ENCODE measurements at places on chromosomes 13 and 19.
A peak's percentile ranks its signal among the peaks of the same experiment; 100 is the strongest.

DNA sequence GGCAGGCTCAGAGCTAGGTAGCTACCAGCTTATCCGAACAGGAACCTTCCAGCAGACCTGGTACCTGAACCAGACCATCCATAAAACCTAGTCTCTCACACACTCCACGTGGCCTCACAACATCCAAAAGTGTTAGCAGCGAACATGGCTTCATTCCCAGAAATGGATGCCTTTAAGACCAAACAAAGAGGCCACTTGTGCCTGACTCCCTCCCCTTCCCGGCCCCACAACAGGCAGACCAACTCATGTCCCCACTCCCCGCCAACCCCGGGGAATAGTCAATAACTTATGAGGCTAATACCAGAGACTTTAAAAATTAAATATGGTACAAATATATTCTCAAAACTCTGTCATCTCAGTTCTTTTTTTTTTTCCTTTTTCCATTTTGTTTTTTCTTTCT is 46.2 kb downstream of the ZNF557 start:
- no peak for DNase-seq

GRCh38 chr13:31982124-31982523 is 49.5 kb upstream of the FRY start:
- DNase-seq = no peak

DNA sequence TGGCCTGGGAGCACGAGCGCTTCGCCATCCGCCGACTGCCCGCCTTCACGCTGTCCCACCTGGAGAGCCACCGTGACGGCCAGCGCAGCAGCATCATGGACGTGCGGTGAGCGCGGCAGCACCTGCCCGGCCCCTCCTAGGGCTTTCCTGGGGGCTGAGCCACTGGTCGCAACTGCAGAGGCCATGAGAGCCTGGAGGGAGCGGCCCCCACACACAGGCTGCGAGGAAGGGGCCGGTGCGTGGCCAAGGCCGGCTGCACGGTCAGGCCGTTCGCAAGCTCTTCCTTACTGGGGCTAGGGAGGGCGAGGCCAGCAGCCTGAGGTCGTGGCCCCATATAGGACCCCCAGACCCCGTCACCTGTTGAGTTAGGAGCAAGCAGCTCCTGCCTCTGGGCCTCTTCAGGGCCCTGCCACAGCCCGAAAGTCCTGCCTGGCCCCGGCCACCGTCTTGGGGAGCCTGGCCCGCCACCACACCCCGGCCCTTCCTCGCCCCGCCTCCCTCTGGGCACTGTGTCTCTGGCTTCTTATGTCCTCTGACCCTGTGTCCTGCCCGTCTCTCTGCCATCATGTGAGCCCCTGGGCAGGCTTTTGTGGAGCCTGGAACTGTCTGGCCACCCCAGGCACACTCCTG is 19.0 kb downstream of the NCLN start:
- DNase-seq = no peak

GRCh38 chr13:25778808-25779305 is 273.0 kb downstream of the SHISA2 start:
- no peak for DNase-seq

DNA sequence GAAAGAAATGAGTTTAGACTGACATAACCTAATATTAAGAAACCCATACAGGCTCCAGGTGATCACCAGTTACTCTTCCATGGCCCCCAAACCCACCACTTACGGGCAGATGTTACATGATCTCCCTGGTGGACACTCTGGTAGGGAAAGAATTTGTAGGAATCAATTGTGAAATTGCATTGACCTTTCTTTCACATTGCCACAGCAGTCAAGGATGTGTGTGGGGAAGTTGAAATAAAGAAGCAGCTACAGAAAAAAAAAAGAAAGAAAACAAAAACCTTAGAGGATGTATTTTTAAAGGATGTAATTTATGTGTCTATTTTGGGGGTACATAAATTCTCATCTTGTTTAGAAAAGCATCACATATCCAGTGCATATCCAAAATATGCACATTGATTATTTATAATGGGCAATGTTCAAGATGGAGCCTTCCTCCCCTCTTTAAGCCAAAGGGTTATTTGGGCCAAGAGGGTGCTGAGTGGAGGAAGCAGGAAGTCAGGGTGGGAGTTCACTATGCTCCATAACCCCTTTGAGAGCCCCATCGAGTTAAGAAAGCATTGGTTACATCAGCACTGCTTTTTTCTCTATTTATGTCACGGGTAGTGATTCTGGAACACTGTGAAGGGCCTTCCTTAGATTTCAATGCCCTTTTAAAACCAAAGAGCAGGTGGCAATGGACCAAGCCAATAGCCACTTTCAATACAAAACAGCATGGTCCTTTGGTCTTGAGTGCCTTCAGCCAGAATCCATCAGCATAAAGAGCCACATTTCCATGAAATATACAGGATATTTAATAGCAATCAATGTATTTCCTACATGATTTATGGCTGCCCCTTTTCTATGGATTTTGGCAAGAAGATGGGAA is 169.6 kb downstream of the LACC1 start:
- DNase-seq = no peak

GRCh38 chr13:51823359-51823758 is 19.4 kb upstream of the DHRS12 start:
- DNase-seq = no peak

DNA sequence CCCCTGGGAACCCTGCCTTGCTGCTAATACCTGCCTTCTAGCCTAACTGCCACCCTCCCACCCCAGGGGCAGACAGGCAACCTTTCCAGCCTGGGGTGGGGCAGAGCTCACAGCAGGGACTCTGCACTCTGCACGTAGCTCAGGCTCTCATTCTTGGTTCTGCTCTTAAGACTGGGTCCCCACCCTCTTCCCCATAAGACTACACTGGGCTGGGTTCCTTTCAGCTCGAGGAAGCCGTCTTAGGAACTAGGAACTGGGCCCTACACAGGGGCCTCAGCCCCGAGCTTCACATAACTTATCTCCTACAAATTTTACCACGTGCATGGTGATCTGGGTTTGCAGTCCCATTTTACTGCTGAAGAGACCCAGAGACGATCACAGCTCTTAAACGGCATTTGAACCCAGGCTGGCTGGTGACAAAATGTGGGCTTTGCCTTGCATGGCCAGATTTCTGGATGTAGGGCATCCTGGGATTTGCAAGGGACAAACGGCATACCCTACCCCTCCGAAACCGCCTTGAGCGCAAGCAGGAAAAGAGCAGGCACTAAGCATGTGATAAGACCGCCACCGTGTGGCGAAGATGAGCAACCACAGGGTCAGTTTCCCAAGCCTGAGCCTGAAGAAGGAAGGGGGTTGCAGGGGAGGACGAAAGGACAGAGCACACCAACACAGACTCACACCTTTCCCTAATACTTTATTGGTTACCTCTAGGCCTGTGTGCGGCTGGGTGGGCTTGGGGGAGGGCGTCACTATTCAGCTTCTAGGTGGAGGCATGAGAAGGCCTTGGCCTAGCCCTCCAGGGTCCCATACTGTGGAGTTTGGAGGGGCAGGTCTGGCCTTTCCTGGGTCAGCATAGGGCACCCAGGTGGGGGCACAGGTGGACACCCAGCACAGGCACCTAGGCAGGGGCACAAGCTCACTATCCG is 5.1 kb downstream of the JUNB start:
- DNase-seq = peak; percentile 89

- no peak for DNase-seq
Observed at GRCh38 chr19:53980539-53981375, 10.7 kb upstream of the CACNG6 start.

GRCh38 chr19:6288737-6289136 is 9.0 kb upstream of the MLLT1 start:
- no peak for DNase-seq

DNA sequence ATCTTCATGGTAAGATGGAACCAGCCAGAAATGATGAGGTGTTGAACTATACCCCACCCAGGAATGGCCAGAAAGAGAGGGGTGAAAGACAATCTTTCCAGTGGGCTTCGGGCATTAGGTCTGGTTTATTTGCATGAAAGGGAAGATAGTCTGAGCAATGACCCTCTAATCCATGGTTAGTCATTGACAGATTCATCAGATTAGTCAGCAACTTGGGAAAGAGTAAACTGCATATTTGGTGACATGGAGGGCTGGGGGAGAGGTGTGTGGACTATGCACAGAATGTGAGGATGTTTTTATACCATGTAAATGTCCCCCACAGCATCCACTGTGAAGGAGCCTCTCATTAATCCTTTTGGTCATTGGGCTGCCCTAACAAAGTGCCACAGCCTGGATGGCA is 30.1 kb upstream of the USP12 start:
- no peak for DNase-seq

GRCh38 chr19:45958769-45959516 is 14.7 kb downstream of the NOVA2 start:
- DNase-seq = no peak

GRCh38 chr13:89688918-89689317 is 1658.6 kb upstream of the MIR17HG start:
- DNase-seq = no peak

GRCh38 chr13:93220073-93220472 is 6.5 kb upstream of the GPC6 start:
- no peak for DNase-seq

- DNase-seq = no peak
Observed at GRCh38 chr19:20035935-20036334, 3.4 kb downstream of the ZNF682 start.

DNA sequence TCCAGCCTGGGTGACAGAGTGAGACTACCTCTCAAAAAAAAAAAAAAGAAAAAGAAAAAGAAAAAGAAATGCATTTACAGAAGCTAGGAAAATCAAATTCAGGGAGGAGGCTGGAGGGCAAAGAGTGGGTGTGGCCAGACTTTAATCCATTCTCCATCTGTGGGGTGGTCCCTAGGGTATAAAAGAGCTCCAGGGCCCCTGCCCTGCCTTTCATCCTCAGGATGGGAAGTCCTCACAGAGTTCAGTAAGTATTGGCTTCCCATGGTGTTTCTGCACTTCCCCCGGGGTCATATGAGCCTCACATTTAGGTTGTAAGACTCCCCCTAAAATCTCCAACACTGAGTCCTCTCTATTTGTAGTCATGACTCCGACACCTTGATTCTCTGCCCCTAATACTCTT is 33.0 kb downstream of the DPRX start:
- no peak for DNase-seq

DNA sequence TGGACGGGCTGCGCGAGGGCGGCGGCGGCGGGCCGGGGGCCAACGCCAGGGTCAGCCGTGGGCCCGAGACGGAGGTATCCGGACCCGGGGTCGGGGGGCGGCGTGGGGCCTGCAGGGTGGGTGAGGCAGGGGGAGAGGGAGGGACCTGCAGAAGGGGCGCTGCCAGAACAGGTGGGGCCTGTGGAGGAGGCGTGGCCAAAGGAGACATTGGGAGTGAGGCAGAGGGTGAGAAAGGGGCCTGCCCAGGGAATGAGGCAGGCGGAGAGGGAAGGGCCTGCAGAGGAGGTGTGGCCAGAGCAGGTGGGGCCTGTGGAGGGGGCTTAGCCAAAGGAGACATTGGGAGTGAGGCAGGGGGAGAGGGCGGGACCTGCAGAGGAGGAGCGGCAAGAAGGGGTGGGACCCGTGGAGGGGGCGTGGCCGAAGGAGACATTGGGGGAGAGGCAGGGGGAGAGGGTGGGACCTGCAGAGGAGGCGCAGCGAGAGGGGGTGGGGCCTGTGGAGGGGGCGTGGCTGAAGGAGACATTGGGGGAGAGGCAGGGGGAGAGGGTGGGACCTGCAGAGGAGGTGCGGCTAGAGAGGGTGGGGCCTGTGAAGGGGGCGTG is 4.2 kb downstream of the PRR36 start:
- peak; percentile 74 for DNase-seq

GRCh38 chr13:79998381-79998880 is 342.5 kb downstream of the SPRY2 start:
- DNase-seq = no peak

DNA sequence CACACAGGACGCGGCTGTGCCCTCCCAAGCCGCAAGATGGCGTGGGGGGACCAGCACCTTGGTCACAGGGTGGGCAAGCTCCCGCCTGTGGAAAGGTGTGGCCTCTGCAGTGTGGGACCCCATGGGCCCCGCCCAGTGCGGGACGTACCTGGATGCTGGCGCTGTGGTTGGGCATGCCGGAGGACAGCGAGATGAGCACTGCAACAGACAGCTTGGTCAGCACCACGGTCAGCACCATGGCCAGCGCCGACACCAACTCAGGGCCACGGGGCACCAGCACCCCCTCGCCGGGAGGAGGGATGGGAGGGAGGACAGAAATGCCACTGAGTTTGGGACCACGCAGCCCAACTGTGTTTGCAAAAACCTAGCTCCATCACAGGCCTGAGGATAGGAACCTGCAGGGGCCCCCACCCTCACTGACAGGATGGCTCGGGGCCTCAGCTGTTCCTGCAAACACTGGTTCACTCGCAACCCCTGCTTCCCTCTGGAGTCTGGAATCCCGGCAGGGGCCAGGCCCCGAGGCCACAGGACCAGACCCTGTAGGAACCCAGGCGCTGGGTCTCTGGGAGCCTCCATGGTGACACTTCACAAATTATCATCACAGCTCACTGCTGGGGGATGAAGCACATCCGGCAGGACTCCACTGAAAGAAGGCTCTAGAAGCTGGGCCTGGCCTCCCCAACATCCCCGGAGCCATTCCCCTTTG is 27.1 kb downstream of the IZUMO4 start:
- no peak for DNase-seq

DNA sequence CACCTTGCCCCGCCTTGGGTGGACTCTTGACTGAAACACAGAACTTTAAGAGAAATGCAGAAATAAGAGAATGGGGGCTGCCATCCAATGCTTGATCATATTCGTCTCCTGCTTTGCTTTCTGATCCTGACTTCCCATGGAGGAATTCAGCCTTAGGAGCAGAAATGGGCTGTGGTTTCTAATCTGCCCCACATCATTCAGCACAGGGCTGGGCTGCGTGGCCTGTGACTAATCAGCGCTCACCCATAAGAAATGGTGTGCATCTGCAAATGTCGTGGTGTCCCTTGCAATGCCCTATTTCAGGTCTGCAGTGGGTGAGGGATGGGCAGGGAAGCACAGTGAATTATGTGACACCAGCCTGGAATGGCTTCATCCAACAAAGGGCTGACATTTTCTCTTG is 60.7 kb upstream of the URI1 start:
- DNase-seq = no peak

GRCh38 chr13:97848886-97849285 is 104.6 kb upstream of the IPO5 start:
- DNase-seq = no peak

DNA sequence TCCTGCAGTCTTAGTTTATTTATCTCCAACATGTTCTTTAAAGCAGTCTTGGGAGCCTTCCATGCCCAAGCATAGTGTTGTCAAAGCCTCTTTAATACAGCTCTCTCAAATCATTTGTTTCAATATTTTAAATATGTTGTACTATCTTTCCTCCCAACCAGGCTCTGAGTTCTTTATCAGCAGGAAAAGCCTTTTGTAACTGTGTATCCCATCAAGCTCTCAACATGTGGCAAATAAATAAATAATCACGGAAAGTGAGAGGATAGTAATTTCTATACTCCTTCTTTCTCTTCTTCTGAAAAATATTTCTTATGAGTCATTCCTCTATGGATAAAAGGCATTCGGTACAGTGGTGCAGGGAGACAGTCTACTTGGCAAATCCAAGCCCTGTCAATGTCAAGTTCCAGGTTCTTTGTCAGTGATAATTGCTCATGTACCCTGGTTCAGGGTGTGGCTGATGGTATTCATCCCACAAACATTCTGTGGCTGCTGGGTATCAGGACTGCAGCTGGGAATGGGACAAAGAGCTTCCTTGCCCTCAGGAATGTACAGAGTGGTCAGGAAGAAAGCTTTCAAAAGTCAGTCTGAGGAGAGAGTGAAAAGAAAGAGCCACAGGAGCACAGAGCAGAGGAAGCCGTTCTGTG is 384.3 kb downstream of the EFNB2 start:
- DNase-seq = no peak

- DNase-seq = no peak
Observed at GRCh38 chr13:98420554-98421175, 156.2 kb downstream of the STK24 start.
